NCI-H146 (cell line): ENCODE measurements at places on chromosomes 7 and 10.

DNA sequence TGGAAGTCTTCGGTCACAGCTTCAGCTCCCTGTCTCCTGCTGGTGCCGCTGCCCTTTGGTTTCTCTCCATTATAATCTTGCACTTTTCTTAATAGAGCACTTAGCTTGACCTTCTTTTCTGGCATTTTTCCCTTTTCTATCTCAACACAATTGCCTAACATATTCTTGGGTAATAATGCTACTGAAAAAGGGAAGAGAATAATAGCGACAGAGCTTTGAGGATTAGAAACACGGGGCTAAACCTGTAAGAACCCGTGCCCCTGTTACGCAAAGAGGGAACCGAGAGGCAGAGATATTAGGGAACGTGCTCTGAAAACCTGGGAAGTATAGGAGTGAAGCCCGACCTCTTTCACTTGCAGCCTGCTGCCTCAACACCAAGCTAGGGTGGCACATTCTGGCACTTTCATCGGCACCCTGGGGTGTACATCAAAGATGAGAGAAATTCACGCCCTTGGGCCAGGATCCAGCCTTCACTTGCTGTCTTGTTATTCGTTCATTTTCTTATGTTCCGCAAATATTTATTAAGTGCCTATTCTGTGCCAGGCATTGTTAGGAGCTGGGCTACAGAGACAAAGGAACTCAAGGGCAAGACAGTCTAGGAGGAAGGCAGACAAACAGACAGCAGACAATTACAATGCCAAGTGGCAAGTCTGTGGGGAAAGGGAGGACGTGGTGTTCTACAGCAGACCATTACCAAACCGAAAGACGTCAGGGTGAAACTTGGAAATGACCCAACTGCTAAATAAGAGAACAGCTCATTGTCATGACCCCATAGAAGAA is 33.0 kb upstream of the GALNTL5 start:
- no peak for DNase-seq

- peak; percentile 81 for DNase-seq
Measured at GRCh38 chr10:86287966-86288579, 78.5 kb downstream of the GRID1 start.

- no peak for DNase-seq
Measured at GRCh38 chr10:29214551-29214950, 74.3 kb upstream of the LYZL1 start.

DNA sequence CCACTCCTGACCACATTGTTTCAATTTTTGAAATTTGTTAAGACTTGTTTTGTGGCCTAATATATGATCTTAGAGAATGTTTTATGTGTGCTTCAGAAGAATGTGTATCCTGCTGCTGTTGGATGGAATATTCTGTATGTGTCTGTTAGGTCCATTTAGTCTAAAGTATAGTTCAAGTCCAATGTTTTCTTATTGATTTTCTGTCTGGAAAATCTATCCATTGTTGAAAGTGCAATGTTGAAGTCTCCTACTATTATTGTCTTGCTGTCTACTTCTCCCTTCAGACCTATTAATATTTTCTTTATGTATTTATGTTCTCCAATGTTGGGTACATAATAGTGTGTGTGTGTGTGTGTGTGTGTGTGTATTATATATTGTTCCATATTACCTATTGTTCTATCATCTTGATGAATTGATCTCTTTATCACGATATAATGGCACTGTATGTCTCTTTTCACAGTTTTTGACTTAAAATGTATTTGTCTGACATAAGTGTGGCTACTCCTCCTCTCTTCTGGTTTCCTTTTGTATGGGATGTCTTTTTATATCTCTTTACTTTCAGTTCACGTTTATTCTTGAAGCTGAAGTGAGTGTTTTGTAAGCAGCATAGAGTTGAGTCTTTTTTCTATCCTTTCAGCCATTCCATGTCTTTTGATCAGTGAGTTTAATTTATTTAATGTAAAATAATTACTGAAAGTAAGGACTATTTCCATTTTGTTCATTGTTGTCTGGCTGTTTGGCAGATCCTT is 61.3 kb downstream of the AKR1D1 start:
- DNase-seq: no peak

DNA sequence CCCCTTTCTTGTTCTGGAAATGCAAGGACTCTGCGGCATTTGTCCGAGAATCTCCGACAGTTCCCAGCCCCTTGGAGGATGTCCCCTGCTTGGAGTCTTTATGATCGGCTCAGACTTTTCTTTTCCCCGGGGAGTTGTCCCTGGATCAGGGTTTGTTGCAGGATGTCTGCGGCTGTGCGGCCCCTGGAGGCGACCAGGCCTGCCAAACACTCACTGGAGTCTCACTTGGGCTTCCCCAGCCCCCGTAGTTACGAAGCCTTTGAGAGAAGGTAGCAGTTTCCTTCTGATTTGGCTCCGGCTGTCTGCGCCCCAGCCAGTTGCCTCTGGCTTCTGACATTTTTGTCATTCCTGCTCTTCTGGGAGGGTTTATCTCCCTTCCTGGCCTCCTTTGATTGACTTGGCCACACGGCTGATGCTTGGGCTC is 16.1 kb downstream of the COL26A1 start:
- DNase-seq: no peak

DNA sequence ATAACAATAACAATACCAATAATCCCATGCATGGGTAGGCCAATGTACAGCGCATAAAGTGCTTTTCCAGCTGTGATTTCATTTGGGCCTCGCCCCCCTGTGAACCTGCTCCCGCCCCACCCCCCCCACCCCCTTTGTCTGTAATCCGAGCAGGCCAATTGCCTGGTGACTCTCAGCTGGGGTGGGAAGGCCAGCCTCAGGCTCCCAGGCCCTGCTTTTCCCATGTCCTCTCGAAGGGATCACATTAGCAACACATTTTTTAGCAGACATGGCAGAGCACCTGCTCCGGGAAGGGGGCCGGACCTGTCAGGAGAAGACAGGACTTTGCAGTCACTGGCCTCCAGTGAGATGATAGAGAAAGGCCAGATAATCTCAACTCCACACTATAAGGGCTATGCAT is 439.3 kb downstream of the RPS24 start:
- DNase-seq: peak; percentile 7

- DNase-seq: no peak
Measured at GRCh38 chr10:21529032-21529910, 3.8 kb upstream of the SKIDA1 start.

- DNase-seq: no peak
Measured at GRCh38 chr7:125061776-125062397, 132.3 kb upstream of the POT1 start.

GRCh38 chr10:26859241-26860101 is 1.3 kb downstream of the ABI1 start:
- DNase-seq: peak; percentile 43

DNA sequence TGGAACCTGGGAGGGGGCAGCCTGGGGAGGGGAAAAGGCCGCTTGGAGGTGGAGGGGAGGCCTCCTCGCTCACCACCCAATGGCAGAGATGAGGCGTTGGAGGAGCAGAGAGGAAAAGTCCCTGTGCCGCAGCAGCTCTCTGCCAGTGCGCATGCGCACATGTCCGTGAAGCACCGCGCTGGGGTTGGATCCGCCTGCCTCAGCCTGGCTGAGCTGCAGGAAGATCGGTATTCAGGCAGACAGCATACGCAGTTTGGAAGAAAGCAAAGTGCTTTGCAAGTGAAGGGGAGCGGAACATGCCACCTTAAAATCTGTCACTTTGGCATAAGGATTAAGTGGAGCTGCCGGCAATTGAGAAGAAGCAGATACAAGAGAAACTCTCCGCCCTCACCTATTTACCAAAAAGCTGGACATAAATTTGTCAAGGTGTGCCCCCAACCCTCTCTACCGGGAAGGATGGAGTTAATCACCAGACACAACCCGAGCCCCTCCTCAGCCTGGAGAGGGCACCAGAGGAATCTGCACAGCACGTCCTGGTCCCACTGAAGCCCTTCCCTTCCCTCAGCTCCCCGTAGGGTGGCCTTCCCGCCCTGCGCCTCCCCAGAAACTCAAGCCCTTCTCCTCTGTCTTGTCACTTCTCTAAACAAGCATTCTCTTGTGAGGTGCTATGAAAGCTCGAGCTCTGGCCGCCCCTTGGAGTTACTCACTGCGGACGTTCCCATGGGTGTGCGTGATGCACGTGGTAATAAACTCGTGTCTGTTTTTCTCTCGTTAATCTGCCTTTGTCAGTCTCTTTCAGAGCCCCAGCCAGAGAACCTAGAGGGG is 32.2 kb upstream of the TMEM72 start:
- peak; percentile 70 for DNase-seq

- DNase-seq: no peak
Measured at GRCh38 chr7:39979406-39980073, 29.5 kb downstream of the CDK13 start.

DNA sequence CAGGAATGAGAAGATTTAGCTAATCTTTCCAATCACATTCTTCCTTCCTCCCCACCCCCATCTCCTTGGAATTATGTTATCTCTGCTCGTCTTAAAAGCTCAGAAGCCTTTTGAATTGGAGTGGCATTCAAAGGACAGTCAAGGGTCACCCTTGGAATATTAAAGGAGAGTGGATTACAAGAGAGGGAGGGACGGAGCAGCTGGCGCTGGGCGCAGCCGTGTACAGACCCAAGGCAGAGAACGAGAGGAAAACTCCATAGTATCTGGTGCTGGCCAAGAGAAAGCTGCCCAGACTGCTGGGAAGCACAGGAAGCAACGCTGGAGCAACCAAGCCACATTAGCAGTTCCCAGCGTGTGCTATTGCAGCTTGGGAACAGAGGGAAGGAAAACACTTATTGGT is 95.7 kb downstream of the POU6F2 start:
- peak; percentile 89 for DNase-seq

DNA sequence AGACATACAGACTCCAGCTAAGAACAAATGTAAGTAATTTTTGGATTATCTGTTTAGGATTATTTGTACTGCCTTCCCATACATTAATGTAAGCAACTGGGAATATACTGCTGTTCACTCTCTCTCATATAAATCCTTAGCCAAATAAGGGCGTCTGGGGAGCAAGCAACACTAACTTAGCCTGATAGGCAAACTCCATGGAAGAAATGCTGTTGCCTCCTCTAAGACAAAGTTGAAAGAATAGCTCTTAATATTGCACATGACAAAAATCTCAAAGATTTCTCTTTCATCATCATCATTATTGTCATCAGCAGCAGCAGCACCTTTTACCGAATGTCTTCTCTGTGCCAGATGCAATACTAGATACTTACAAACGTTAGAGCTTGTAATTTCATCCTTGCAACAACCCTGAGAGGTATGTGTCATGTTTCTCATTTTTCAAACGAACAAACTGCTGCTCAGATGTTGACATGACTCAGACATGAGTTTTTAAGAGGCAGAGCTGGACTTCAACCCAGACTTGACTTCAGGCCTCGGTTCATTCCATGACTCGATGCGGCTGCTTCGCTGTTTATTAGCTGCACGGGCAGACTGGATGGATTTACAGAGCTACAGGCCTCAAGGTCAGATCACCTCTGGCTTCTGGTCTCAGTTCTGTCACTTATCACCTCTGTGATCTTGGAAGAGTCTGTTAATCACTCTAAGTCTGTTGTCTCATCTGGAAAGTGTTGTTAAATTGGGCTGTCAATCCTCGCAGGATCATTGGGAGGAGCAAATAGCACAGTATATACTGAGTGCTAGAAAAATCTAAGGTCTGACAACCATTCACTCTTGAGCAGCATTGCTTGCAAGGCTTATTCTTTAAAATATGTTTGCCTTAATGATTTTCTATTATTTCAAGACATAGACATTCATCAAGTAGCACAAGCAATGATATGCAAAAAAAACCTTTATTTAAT is 126.3 kb upstream of the CELF2 start:
- DNase-seq: no peak

DNA sequence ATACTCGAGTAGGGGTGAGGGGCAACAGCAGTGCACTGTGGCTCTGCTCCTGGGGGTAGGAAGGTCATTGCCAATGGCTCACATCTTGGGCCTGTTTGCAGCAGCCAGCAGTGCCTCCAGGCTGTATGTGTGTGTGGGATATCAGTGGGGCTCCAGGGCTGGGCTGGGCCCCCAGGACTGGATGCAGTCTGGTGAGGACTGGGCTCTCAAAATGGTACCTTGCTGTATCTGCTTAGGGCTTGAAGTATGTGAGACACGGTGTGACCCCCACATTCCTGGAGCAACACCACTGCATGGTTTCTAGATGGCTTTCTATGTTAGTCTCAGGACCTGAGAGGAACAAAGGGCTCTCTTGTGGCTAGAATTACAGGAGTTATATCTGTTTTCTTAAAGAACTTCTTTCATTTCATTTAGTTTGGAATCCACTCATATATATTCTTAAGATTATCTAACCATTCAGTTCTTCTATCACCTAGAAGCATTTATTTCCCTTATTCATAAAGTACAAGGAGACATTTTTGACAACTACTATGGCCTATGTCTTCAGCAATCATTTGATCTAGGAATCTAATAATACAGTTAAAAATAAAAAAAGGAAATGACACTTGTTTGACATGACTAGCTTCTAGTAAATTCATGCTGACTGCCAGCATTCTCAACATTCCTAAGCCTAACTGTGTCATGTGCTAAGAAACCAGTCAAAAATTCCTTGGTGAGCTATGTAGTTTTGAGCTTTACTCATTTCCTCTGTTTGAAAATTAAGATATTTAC is 443.2 kb upstream of the SEMA3A start:
- no peak for DNase-seq

DNA sequence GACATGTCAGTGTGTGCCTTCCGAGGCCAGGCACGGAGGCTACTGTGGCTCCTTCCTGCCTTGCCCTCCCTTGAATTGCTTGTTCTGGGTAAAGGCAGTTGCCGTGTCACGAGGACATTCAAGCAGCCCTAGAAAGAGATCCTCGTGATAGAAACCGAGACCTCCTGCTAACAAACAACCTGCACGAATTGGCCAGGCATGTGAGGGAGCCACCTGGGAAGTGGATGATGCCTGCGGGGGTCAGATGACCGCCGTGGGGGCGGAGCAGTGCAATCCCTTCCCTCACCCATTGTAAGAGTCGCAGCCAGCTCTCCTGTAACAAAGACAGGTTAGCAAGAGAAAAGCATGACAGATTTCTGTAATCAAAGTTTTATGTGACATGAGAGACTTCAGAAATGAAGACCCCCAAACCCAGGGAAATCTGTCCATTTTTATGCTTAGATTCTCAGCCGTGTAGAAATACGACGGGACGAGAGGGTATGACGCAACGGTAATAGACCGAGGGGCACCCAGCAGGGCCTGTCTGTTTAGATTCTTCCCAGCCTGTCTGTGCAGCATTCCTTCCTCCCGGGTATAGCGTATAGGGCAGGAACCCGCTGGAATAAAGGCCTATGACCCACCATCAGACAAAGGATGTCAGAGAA is 241.7 kb downstream of the GATA3 start:
- no peak for DNase-seq

GRCh38 chr10:46555366-46555712 is 1.1 kb downstream of the GPRIN2 start:
- DNase-seq: no peak

- DNase-seq: no peak
Measured at GRCh38 chr7:15306296-15306695, 255.5 kb downstream of the AGMO start.
